ENCODE measurements at places on chromosomes 7 and 10. TPM values are rescaled to one million over a fixed set of nuclear protein-coding genes. Genes with fewer than 3 reads are reported as not detected.

DNA sequence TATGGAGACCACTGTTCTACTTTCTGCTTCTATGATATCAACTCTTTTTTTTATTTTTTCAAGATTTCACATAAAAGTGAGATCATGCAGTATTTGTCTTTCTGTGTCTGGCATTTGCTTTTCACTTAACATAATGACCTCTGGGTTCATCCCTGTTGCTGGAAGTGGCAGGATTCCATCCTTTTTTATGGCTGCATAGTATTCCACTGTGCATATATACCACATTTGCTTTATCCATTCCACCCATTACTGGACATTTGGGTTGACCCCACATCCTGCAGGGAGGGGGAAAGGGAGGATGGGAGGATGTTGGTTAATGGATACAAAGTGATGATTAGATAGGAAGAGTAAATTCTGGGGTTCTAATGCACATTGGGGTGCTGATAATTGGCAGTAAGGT is 80.3 kb upstream of the NPTX2 start:
- DNase-seq = no peak

DNA sequence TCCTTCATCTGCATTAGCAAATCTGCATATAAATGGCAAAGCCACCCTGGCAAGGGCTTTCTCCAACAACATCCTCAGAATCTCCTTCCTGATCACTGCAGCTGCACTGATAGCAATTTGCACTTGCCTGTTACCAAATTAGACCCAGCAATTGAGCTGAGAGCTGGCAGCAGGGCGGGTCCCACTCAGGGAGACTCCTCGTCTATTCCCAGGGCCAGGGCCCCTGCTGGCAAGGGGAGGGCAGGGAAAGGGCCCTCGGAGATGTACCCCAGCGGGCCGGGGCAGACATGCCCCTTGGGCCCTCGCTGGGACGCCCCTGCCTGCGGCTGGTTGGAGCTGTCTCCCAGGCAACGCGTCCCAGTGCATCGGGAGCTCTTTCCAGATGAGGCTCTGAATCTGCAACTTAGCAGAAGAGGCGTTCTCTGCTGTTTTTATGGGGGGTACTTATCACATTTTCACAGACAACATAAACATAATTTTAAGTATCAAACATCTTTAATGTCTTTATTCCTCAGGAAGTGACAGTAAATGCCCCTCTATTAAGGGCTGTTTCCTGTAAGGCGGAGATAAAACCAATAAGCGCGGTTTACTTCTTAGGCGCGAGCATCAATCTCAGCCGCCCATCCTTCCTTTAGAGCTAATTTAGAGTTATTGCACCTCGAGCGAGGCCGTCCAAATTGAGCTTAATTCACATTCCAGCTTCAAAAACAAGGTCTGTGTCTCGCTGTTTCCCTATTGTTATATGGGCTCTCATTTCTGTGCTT is 249.0 kb upstream of the PPP2R2D start:
- no peak for DNase-seq

- DNase-seq = no peak
Measured at GRCh38 chr10:90462749-90463470, 394.9 kb downstream of the HTR7 start.

Gene COL1A2
- polyA plus RNA-seq = 3,345 TPM

- no peak for DNase-seq
Measured at GRCh38 chr10:113414543-113414942, 138.3 kb upstream of the HABP2 start.

- no peak for DNase-seq
Measured at GRCh38 chr10:28281726-28282315, 21.0 kb downstream of the MPP7 start.

GRCh38 chr7:119761776-119762175 is 511.2 kb upstream of the KCND2 start:
- DNase-seq = no peak

DNA sequence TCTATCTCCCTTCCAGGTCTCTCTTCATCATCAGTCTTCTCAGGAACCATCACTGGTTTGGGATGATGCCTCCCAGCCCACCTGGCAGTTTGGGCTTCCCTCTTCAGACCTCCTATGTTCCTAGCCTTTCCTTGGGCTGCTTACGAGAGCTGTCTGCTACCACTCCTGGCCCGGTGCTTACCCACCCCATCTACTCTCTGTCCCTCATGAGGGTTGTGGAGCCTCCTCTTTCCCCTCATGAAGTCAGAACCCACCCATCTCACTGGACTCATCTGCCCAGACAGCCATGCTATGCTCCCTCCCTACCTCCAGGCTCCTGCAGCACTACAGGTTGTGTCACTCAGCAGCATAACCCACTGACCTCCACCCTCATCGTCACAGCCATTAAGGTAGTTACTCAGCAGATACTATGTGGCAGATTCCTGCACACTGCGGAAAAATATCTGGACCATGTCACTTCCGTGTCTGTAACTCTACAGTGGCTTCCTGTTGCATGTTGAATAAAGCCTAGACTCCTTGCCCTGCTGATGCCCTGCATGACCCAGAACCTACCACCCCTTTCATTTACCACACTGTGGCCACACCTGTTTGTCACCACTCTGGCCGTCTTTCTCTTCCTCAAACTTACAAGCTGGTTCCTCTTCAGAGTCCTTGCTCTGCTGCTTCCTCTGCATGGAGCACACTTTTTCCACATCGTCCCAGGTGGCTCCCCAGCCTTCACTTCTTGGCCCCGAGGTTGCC is 2.0 kb downstream of the DBNL start:
- DNase-seq = no peak

GRCh38 chr10:5764422-5765297 is 48.6 kb downstream of the GDI2 start:
- no peak for DNase-seq

GRCh38 chr10:34116220-34116641 is 698.9 kb downstream of the PARD3 start:
- no peak for DNase-seq

- no peak for DNase-seq
Measured at GRCh38 chr7:150405584-150406311, 26.6 kb downstream of the ZNF775 start.

- no peak for DNase-seq
Measured at GRCh38 chr10:124820121-124820520, 18.5 kb downstream of the ABRAXAS2 start.

DNA sequence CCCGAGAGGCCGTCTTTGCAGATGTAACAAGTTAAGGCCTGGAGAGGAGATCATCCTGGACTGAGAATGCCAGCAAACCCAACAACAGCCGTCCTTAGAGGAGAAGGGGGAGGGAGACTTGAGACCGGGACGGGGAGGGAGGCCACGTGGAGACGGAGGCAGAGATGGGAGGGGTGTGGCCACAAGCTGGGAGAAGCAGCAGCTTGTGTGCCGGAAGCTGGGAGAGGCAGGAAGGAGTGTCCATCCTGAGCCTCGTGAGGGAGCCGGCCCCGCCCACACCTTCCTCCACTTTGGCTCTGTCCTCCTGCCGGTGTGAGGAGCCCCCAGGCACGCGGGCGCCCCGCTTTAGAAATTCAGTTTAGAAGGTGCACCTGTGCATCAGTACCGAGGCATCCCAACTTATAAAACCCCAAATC is 95.7 kb downstream of the DNAJB6 start:
- DNase-seq = no peak

Gene SFRP4
- polyA plus RNA-seq = 22.2 TPM

Gene ADAM8
- 2.4 TPM for polyA plus RNA-seq

GRCh38 chr10:77884181-77884580 is 42.4 kb downstream of the DLG5 start:
- no peak for DNase-seq

DNA sequence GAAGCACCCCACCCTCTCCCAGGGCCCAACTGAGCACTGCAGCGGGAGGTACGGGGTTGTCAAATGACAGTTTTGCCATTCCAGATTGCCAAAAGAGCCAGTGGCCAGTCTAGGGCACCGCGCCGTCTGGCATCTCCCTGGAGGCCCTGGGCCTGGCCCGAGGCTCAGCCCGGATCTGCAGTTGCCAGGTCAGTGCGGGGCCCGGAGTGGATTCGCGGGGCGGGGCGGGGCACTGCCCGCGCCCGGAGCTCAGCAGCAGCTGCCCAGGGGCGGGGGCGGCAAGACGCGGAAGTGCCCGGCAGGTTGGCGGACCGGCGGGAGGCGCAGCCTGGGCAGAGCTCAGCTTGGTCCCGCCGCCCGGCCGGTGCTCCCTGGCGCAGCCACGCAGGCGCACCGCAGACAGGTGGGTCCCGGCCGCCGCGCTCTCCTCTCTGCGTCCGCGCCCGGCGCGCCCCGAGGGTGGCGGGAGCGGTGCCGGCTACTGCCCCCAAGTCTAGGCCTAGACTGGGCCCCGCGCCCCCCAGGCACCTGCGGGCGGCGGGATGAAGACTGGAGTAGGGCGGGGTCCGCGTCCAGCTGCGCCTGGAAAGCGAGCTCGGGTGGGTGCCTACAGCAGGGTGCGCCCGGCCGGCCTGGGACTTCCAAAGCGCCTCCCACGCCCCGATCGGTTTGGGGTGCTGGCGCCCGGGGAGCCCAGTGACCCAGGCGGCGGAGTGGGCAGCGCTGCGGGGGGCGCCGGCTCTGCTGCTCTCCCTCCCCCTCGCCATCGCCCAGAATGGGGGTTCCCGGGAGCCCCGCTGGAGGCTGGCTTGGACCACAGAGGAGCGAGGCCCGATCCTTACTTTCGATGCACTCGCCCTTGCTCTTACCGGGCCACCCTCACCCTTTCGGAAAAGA is at the start of gene IRF5:
Gene IRF5 (plus strand): TSS at position 281 of the 897 bp plus-strand sequence. CDS start 4,155 bp downstream, outside the sequence.
- no peak for DNase-seq

- DNase-seq = no peak
Measured at GRCh38 chr7:108008240-108008639, 5.3 kb upstream of the LAMB1 start.

DNA sequence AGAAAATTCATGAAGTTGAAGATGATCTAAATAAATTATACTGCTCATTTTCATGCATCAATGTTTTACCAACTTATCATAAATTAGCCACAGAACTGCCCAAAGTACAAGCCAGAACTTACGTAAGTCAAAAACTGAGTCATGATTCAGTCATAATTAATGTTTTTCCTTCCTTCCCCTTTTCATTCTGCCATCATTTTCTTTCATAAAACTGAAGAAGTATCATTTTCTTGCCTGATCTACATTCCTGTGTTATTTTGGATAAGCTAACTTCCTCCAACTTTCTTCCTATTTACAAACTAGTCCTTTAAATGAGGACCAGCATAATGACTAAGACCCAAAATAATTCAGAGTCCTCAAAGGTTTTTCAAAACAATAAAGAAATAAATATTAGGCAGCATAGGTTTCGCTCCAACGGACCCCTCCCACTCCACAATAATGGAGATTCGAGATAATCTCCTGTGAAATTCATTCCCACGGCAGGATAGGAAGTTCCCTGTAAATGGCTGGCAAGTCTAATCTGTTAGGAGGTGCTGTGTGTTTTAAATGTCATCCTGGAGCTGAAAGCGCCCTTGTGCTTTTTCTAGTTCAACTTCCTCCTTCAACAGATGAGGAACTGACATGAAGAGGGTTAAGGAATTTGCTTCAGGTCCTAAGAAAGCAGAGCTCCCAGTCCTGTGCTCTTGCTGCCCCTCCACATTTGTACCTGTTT is 218.9 kb downstream of the DOCK4 start:
- no peak for DNase-seq

DNA sequence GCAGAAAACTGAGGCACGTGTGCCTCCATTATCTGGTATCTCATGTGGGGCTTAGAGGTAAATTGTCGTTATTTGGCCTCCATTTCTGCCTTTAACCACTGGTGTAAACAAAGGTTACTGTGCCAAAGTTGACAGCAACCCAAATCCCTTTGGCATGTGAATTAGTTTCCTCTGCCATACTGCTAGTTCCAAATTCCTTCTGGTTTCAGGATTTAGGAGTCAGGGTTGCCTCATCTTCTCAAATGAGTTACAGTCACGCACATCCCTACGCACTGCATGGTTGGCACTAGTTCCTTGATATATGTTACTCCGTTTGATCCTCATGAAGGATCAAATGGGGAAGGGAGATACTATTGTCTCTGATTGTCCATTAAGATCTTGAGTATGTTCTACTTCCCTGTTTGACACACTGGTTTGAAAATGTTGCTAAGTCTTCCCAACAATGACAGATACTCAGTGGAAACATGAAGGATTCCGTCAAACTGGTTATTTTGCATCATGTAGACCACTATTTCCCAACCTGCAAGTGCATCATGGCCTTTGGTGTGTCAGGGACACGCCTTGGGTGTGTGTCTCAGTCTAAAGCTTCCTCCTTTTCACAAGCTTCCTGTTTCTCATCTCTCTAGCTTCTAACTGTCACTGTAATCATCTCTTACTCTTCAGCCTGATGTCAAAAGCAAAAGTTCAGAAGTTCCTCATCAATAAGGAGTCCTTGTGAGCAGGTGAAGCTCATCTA is at the start of gene LIPN:
Gene LIPN (plus strand): TSS at position 655 of the 736 bp plus-strand sequence. CDS start 1,386 bp downstream, outside the sequence.
- no peak for DNase-seq

DNA sequence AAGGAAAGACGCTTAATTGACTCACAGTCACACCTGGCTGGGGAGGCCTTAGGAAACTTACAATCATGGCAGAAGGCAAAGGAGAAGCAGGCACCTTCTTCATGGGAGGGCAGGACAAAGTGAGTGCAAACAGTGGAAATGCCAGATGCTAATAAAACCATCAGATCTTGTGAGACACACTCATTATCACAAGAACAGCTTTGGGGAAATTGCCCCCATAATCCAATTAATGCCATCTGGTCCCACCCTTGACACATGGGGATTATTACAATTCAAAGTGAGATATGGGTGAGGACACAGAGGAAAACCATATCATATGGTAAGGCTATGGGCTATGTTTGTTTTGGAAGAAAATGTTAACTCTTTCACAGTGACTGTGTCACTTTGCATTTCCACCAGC is 1272.5 kb upstream of the CELF2 start:
- DNase-seq = no peak

- no peak for DNase-seq
Measured at GRCh38 chr7:17300012-17300411, 1.6 kb downstream of the AHR start.

Gene SPDYE11
- 0.20 TPM for polyA plus RNA-seq

DNA sequence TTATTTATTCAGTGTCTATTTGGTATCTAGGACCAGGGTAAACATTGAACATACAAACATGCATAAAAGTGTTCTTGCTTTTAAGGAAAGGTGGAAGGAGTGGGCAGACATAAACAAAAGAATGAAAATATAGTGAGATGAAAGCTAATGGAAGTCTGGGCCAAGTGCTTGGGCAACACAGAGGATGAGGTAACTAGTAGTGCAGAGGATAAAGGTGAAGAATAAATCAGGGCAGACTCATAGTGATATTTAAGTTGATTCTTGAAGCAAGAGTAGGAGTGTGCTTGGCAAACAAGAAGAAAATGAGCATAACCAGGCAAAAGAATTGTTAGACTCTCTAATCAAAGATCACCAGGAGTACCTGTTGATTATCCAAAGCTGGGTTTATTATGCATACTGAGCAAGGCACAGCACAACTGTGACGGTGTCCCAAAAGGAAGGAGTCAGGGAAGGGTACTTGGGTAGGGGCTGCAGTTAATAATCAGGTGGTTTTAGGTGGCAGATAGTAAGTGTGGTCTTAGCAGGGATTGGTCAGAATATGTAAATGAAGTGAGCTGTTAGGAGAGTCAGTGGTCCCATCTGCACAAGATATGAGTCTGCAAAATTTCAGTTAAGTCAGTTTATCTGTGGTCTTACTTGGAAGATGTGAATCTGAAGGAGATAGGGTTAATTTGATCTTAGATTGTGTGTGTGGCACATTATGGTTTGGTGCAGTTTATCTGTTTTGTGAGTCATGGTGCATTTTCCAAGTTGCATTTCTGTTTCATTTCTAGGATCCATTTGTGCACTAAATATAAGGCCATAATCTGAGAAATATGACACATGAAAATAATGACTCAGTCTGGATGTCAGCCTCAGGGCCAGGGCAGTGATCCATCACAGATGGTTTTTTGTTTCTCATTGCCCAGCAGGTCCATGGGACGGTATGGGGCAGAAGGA is 30.6 kb upstream of the TAX1BP1 start:
- DNase-seq = no peak
